IPS DF 19.7 (cell line): ENCODE measurements at places on chromosomes 1 and 21.

GRCh38 chr1:185694081-185694480 is 40.1 kb upstream of the HMCN1 start:
- DNase-seq: no peak

DNA sequence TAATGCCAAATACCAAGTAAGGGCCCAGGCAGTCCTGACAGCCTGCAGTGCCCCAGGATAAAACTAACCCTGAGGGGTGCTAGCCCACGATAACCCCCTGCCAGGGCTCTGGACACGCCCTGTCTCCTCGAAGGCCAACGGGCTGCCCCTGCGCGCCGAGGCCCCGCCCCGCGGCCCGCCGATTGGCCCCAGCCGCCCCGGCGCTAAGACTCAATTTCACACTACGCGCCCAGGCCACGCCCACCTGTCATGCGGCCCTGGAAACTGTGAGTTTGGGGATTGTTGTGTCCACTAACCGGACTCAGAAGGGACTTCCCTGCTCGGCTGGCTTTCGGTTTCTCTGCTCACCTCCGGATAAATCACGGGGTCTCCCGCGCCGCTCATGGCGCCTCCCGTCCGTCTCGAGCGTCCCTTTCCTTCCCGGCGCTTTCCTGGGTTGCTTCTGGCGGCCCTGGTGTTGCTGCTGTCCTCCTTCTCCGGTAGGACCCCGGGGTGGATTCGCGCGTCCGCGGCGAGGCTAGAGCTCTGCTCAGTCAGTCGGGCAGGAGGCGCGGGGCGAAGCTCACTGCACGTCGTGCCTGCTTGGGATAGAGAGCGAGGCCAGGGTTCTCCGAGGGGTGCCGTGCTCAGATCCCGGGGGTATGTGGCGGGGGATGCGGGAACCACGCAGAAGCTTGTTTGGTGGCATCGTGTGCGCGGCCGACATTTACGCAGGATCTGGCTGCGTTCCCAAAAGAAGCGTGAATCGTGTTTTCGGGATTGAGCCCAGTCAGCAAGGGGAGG is at the start of gene CR1L:
Gene CR1L, plus strand, starts transcription at position 282 of the 783 bp plus-strand sequence. Its CDS starts 101 bp downstream, at position 383.
- DNase-seq: no peak

DNA sequence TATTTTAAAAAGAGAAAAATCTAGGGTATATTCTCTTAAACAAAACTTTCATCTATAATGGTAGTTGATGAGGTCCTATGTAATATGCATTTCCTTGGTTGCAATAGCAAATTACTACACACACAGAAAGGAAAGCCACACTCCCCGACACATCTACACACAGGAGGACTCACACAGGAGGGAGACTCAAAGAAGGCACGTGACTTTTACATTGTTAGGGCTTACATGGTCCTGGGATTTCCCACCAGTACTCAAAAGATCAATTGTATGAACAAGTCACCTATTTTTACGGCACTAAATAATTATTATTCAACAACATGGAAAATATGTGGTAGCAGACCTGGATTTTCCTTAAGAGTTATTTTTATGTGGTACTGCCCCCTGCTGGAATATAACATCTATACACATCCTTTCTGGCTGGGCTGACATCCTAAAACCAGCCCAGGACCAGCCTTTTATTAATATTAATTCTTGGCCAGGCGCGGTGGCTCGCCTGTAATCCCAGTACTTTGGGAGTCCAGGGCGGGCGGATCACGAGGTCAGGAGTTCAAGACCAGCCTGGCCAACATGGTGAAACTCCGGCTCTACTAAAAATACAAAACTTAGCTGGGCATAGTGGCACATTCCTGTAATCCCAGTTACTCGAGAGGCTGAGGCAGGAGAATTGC is 33.9 kb upstream of the LGALS8 start:
- no peak for DNase-seq

GRCh38 chr1:182651339-182651724 is 33.1 kb downstream of the RGS8 start:
- no peak for DNase-seq

DNA sequence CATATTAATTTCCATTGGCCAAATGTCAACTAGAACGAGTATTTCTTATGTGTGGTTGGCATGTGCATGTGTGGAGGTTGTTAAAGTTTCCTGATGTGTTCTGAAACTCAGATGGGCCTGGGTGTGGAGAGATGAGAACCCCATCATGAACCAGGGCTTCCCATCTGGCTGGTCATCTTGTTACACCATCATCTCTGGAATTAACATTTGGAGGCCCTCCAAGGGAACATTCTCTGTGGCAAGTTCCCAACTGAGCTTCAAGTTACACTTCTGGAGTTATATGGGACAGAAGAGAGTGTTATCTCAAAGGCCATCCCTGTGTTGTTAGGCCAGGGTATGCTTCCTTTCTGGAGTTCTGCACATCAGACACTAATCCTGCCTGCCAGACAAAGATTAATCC is 183.6 kb downstream of the TTLL7 start:
- DNase-seq: no peak

DNA sequence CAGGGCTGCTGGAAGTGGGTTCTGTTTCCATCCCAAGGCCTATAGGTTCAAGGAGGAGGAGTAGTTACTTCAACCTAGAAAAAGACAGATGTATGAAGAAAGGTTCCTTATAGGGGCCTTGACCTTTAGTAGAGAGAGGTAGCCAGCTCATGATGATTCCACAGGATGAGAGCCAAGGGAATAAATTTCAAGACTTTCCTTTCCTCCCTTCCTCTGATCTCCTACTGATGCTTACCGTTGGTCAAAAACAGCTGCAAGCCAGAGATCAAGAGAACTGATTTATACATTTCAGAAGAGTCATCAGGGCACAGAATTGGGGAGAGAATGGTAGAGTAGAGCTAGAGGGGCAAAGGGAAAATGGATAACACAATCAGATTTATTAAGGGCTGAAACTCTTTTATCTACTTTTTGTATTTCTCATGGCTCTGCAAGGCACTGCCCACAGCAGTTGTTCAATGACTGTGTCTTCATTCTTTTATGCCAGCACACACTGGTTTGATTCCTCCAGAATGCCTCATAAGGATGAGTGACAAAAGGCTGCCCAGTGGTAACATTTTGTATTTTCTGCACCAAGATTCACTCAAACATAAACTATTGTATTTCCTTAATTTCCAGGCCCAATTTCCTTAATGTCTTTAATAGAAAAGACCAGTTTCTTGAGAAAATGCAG is 37.4 kb downstream of the AK5 start:
- DNase-seq: no peak

DNA sequence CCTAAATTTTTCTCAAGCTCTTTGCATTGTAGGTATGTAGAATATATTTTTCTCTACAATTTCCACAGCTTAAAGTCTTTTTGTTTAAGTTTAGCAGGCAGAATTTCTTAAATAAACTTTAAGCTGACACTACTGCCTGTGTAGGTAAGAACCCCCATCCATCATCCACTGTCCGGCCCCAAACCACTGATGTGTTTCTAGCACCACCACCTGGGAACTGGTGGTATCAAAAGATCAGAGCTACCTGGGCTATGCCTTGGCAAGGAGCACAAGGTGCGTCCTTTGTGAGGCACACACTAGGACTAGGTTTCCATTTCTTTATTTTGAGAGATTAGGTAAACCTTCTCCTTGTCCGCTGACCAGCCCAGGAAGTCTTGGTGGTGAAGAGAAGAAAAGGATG is 10.5 kb upstream of the LELP1 start:
- peak; percentile 68 for DNase-seq

GRCh38 chr1:240134596-240134995 is 42.9 kb downstream of the FMN2 start:
- no peak for DNase-seq

DNA sequence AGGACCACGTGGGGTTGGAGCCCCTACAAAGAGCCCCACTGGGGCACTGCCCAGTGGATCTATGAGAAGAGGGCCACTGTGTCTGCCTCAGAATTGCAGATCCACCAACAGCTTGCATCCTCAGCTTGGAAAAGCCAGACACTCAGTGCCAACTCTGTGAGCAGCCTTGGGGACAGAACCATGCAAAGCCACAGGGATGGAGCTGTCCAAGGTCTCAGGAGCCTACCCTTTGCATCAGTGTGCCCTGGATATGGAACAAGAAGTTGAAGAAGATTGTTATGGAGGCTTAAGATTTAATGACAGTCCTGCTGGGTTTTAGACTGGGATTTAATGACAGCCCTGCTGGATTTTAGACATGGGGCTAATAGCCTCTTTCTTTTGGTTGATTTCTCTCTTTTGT is 1670.9 kb downstream of the PLA2G4A start:
- DNase-seq: no peak

DNA sequence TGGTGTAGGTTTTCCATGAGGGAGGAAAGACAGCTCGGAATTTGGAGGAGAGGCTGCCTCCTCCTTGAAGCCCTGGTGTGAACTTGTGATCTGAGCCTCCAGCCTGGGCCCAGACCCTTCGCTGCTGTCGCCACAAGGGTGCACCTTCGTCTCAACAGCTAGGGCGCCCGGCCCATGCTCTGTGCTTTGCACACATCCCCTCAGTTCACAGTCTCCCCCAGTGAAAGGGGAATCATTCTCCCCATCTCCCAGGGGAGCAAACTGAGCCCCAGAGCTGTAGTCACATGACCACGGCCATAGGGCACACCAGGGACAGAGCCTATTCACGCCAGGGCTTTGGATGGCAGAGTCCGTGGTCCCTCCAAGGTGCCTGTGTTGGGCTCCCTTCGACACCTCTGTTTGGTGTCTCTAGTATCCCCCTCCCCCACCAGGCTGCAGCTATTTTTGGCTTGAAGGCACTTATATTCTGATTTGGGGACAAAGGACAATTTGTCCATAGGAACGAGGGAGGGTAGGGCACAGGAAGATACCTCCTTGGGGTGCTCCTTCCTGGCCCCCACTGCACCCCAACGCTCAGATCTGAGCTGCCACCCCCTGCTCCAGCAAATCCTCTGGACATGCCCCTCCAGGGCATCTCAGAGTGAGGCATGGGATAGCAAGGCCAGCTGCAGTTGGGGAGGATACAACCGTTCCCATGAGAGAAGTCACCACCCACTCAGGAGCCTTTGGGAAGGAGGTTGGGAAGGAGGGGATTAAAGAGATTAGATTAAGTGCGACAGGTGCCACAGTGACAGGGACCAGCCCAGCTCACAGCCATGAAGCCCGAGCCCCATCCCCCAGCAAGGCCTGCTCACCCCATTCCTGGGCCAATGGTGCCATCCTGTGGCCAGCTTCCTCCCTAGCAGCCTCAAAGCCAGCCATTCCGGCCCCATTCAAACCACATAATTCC is 15.7 kb downstream of the MATN1 start:
- DNase-seq: no peak

DNA sequence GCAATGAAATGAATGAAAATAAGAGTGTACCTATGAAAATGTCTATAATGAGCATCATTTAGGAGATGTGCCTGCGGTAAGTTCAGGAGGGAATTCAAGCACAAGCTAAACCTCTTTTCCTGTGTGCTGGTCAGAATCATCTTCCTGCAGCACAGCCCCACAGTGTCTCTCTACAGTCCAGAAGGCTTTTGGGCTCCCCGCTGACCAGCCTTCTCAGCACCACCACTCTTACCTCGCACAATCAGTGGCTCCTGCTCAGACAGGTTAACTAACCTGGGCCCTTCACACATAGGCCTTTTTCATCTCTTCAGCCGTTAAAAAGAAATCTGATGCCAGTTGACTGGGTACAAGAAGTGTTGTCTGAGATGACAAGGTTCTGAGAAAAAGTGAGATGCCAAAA is 57.7 kb downstream of the LRRC8C start:
- no peak for DNase-seq

- DNase-seq: no peak
Measured at GRCh38 chr1:167704715-167705114, 17.1 kb upstream of the MPZL1 start.

DNA sequence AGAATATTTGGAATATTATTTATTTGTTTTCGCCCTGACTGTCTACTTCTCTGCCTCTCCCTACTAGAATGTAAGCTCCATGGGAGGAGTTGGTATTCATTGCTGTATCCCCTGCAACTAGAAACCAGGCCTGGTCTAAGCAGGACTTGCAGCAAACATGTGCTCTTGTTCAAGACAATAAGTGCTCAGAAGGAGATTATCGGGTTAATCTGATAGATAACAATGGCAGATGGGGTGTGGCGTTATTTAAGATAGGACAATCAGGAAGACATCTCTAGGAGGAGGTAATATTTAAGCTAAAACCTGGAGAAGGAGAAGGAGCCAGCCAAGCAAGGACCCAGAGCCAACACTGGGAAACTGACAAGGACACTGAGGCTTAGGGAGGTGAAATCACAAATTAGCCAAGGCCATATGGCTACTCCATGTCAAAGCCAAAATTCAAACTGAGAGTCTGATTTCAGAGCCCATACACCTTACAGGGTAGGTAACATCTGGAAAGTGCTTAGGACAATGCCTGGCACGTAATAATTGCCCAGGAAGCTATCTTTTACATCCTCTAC is 41.5 kb downstream of the STYXL2 start:
- DNase-seq: no peak

GRCh38 chr1:16927256-16927655 is 5.5 kb downstream of the CROCC start:
- DNase-seq: no peak

DNA sequence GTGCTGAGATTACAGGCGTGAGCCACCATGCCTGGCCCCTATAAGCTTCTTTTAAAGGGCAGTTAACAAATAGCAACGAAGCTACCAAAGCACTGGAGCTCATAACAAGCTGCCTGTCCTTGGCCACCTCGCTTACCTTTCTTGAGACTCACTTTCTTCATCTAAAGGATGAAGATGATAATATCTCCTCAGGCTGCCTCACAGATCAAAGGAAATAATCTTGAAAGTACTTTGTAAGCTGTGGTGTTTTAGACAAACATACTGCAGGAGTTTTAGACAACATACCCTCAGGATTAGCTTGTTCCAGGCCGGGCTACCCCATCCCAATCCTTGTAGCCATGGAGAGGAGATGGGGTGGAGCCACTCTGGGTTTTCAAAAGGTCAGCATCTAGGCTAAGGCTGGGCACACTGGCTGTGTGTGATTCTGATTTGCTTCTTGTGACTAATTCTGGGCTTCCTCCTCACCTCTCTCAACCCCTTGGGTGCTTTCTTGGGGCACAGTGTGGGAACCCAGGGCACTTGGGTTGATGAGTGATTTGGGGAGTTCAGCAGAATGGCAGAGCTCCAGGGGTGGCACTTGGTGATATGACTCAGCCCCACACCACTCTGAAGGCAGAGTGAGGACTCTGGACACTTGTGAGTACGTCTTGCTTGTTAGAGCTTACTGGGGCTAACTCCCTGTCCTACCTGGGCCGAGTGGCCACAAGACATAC is 5.2 kb downstream of the GPR25 start:
- DNase-seq: no peak

DNA sequence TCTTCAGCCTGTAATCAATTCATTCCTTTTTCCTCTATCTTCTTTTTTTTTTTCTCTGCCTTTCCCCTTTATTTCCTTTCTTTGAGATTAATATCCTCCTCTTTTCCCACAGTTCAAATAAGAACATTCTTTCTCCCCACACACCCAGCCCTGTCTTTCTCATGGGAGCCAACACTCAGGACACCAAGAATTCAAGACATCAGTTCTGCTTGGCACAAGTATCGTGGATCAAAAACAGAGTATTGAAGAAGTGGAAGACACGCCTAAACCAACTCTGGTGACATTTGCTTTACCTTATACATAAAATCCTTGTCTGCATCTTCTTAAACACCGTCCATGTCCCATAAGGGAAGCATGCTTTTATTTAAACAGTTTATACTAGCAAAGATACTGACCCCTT is 2.9 kb downstream of the CD1E start:
- DNase-seq: no peak

GRCh38 chr1:59218521-59219236 is 78.2 kb upstream of the FGGY start:
- no peak for DNase-seq

- DNase-seq: no peak
Measured at GRCh38 chr1:243837907-243838535, 12.0 kb downstream of the AKT3 start.
